NCI-H446 (cell line): ENCODE measurements at places on chromosomes 5 and 9.
A peak's percentile ranks its signal among the peaks of the same experiment; 100 is the strongest.

DNA sequence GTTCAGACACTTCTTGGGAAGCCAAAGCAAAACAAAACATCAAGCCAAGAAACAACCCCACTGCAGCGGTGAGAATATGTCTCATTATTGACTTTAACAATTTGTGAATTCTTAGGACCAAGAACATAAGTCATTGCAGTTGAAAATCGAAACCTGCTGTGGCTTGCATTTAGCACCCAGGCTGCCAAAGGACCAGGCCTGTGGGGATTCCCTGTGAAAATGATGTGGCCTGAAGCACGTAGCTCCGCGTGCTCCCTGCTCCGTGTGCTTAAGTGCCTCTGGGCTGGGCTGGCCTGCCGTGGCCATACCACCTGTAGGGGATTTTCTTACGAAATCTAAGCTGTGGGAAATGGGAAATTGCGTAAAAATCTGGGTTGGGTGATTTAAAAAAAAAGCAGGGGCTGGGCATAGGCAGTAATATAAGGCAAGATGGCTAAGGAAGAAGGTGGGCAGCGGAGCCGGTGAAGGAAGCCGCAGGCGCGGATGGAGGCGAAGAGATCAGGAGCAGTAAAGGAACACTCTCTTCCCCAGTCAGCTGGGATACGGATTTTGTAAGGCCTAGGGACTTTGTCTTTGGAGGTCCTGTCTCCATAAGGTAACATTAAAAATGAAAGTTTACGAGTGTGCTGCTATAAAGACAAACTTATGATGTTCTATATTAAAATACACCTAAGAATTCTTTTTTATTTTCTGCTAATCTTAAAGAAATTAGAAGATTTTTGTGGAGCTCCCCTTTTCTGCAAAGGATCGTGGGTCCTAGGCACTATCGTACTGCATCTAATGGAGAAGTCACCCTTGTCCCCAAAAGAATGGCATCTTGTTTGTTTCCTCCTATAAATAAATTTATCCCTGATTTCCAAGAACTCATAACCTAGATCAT is 189.6 kb upstream of the SEMA6A start:
- peak; percentile 62 for DNase-seq

DNA sequence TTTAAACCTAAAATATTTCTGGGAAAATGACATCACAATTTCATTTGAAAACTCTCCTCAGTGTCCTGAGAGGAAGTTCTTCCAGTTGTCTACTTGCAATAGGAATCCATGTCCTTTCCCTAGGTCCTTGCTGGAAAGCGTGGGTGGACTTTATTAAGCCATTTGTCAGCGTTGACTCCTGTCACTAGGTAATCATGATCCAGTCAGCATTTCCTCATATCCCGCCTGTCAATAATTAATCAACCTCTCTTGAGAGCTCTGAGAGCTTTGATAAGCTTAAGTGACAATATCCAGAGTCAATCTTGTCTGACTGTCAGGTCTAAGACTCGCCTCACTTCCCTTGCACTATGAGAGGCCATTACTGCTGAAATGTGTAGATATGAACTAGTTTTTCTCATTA is 107.2 kb upstream of the SLIT3 start:
- no peak for DNase-seq

DNA sequence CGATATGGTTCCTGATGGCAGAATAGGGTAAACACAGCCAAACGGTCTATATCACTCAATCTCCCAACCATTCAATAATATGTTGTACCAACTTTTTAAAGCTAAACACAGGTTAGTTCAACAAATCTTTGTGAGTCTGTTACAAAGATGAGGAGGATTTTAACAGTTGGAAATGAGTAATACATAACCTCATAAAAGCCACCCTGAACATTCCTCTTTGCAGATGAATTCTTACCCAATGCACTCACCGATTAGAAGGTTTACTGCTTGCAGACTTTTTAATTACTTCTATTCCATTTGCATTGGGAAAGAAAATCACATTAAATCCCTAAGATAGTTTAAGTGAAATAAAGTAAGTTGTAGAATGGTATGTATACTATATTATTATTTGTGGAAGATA is 23.3 kb upstream of the TRMT10B start:
- DNase-seq: no peak

DNA sequence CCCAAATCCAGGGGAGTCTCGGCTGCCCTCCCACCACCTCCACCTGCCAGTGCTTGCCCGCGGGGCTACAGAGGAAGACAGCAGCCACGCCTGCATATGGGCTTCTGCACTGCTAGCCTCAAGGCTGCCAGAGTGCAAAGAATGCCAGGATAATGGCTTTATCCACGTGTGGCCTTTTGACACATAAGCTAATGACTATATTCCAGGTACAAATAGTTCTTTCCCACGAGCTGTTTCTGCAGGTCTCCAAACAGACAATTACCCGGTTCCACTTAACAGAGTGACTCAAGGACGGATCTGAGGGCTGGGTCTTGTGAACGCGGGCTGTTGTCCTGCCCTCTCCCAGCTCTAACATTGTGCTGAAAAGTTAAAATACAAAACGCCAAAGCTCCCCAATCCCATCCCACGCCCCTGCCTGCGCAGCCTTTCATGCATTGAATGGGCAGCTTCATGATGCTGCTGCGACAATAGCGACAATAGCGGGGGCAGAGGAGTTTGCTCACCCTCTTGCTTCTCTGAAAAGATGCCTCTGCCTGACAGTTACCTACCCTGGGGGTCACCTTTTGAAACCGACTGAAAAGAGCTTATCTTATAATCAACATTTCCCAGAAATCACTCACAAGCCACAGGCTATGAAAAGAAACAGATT is 39.1 kb upstream of the MSH3 start:
- no peak for DNase-seq

DNA sequence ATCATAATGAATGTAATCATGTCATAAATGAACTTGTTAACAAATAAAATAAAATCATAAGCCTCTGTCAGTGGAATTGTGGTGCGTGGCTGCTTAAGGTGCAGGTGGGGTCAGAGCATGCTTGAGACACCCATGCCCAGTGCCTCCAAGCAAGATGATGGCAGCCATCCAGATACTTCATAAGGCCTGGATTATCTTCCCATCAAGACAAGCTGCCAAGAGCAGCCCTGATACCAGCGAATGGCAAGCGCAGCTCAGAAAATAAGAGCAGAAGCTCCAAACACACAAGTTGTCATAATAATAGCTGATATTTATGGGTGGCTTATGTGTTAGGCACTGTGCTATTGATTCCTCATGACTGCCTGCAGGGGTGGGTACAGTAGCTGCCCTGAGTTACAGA is 21.8 kb upstream of the LMX1B start:
- no peak for DNase-seq

DNA sequence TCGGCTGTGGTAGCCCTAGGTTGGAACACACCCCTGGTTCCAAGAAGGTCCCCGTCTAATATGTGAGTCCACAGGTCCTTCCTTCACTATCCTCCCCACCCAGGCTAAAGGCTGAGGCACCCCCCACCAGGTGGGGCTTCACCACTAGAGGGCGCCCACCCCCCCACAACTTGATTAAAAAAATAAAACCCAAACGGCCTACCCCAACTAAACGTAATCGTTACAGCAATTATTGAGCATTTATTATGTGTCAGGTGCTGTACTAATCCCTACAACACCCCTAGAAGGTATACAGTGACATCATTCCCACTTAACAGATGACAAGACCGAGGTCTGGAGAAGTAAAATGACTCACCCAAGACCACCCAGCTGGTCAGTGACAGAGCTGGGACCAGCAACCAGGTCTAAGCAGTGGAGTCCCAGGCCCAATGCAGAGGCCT is 65.0 kb downstream of the FGF18 start:
- peak; percentile 21 for DNase-seq

DNA sequence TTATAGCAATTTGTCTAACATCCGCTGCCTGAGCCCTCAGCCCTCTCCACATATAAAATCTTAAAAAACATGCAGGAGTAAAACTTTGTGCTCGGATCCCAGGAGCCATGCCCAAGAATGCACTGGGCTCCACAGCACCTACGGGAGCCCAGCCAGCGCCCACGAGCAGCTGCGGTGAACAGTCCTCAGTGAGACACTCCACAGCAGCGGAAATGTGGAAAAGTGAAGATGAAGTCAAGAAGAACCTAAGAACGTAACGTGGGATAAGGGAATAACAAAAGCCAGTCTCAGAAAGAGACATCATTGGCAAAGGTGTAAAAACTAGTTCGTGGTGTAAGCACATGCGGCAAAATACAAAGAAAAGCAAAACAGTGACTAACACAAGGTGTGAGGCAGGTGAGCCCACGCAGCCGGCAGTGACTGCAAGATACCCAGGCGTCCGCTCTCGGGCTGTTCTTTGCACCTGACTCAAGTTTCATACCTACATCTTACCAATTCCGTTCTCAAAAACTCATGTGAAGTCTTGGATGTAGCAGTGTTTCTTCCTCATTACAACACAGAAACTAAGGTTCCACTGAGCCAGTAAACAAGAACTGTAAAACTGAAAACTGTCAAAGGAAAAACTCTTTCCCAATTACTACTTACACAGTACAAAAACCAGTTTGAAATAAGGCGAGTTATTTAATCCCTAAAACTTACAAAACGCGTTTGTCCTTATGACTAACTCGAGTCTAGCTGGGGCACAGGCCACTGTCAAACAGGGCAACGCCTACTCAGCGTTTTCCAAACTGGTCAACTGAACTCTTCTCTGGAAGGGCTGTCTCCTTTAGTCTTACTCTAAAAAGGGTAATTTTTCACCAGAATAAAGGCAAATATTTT is 1.7 kb downstream of the CAMSAP1 start:
- DNase-seq: no peak

- DNase-seq: no peak
These were observed 78.1 kb downstream of the CFAP95 start for GRCh38 chr9:69898714-69899209.

- DNase-seq: no peak
These were observed at the start of gene FBN2 for GRCh38 chr5:128538000-128538249. TSS of gene FBN2 (minus strand) at chr5:128538245. CDS start at chr5:128537603, 642 bp downstream.

GRCh38 chr5:36438765-36439561 is 137.3 kb upstream of the RANBP3L start:
- DNase-seq: no peak

GRCh38 chr5:68708842-68709170 is 385.0 kb upstream of the SLC30A5 start:
- DNase-seq: no peak

DNA sequence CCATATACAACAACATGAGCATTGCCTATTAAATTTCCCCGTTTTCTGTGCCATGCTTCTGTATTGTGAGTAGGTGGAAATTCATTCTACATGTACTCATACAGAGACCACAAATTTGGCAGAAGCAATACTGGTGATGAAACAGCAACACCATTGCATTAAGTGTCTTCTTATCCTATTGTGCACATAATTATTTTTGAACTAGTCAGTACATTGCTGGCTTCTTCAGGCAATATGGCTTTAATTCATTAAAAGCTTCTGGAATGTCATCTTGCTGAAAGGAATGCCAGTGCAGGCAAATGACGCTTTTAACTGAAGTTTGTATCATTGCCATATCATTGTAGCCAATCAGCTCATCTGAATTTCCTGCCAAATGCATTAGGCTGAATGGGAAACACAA is 82.6 kb downstream of the KIAA1958 start:
- DNase-seq: no peak

DNA sequence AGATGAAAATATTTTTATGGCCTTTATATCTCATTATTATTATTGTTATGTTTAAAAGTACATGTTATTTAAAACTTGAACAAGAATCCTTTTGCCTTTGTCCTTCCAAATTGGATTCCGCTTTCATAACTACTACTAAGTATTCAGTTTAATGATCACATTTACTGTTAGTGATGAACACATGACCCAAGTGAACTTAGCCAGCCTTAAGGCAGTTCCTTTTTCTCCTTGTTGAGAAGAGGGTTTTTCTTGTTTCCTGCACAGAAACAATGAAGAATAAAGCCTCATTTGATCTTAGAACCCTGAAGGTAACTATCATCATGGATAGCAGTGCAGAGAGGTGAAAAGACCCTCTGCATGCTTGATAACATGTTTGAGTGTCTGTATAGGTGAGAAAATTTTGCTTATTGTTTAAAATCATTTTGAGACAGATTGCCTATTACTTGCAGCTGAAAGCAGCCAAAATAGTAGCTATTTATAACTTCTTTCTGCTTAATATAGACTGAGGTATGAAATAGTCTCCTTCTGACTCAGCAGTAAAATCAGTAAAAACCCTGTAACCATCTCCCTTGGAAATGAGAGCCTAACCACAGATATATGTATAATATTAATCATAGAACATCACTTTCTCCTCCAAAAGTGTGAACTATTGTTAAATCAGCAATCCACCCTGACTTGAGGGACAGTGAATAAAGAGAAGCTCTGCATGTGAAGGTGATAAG is 266.2 kb downstream of the SPATA31D1 start:
- no peak for DNase-seq

DNA sequence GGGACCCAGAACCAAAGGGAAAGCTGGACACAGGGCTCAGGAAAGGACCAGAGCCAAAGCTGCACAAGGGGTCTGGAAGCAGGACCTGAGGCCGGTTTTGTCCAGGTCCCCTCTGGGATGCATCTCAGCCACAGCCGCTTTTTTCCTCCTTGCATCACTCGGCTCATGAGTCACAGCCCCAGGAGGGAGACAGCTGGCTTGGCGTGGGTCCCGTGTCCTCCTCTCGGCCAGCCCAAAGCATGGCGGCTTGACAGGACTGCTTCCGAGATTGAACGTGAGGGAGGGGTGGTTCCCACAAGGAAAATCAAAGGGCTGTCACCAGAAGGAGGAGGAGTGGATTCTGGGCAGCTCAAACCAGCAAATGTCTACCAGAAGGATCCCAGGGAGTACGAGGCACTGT is 56.7 kb upstream of the CPLX2 start:
- peak; percentile 91 for DNase-seq

- peak; percentile 63 for DNase-seq
These were observed 70.4 kb downstream of the SPRY4 start for GRCh38 chr5:142254431-142254830.

GRCh38 chr9:6121707-6122106 is 93.9 kb upstream of the IL33 start:
- DNase-seq: no peak

DNA sequence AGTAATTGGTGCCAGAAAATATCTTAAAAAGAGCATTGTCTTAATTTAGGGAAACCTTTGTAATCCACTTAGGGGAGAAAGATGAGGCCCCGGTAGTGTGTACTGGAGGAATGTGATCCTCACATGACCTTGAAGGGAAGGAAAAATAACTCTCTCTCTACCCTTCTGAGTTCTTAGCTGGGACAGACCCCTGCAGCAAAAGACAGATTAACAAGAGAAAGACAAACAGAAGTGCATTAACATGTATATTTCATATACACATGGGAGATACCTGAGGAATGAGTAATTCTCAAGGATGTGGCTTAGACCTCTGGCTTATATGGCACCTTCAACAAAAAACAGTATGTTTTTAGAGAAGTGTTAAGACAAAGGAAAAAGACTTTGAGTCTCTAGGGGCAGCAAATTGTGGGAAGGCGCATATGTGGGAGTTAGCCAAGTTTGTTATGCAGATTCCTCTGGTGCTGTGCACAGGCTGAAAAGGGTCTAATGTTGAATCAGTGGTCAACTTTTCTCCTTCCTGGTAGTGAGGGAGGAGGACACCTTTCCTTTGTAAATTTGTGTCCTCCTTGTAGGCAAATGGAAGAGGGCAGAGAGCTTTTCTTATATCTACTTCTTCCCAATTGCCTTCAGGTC is 138.8 kb downstream of the LRRC70 start:
- DNase-seq: no peak
